BE2C (cell line): ENCODE measurements at places on chromosomes 7 and 10.
A peak's percentile ranks its signal among the peaks of the same experiment; 100 is the strongest.

GRCh38 chr10:118277871-118278270, 64.3 kb downstream of the FAM204A start:
- no peak for DNase-seq

GRCh38 chr7:16650266-16650665, 4.3 kb downstream of the BZW2 start:
- no peak for DNase-seq

- peak; percentile 8 for DNase-seq
These were observed 33.1 kb upstream of the EPC1 start for GRCh38 chr10:32379950-32380551.

DNA sequence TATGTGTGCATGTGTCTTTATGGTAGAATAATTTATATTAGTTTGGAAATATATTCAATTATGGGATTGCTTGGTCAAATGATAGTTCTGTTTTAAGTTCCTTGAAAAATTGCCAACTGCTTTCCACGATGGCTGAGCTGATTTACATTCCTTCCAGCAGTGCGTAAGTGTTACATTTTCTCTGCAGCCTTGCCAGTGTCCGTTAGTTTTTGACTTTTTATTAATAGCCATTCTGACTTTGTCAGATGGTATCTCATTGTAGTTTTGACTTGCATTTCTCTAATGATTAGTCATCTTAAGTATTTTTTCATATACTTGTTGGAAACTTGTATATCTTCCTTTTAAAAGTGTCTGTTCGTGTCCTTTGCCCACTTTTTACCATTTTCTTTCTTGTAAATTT, 434.2 kb upstream of the POT1 start:
- no peak for DNase-seq

DNA sequence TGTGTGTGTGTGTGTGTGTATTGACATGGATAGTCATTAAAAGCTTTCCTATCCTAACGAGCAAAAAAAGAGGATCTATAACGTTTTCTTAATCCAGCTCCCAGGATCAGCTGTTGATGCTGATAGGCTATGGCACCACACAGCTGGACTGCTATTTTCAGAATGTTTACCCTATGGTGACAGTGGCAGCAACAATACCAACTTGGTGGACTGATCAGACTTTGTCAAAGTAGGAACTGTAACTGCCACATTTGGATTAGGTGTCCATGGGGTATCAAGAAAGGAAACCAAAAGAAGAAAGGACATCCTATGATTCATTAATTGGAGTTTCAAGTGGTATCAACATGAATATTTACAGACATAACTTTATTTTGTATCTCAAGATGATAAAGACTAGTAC, 2.7 kb upstream of the CLEC5A start:
- DNase-seq: no peak

DNA sequence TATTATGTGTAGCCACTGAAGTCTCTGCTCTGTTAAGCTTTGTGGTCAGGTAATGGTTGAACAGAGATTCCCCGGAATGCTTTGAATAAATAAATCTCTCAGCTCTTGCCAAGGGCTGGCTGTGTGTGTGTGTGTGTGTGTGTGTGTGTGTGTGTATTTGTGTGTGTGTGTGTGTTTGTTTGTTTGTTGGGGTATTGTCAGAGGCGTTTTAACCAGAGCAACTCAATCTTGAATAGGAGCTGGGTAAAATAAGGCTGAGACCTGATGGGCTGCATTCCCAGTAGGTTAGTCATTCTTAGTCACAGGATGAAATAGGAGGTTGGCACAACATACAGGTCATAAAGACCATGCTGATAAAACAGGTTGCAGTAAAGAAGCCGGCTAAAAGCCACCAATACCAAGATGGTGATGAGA, 256.2 kb upstream of the CACNA2D1 start:
- no peak for DNase-seq

- DNase-seq: no peak
These were observed 1049.9 kb downstream of the REEP3 start for GRCh38 chr10:64571056-64571455.

DNA sequence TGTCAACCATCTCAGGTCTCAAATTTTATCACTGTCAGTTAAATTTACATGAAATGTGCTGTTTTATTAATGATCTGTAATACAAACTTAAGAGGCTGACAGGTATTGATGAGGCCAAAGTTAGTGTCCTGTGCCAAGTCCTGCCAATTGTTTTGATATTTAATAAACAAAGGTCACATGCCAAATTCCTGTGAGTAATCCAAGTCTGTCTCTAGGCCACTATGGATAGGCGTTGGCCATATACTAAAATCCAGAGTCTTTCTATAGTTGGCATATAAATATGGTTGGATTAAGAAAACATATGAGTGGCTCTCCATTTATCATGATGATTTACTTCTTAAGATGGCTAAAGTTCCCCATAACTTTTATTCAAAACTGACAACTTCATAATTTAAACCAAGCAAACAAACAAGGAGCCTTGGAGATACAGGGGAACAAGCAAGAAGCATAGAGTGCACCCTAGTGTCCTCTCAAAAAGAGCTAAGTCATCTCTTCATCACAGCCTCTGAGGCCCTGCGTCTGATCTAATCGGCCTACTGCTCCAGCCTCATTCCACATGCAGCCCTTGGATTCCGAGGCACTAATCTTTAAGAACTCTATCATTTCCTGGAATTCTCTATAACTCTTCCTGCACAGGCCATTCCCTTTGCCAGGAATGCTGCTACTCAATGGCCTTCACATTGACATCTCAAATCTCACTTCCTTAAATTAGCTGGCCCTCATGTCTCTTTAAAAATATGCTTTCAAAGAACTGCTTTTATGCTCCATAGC, 32.7 kb upstream of the NRCAM start:
- no peak for DNase-seq

GRCh38 chr7:35504365-35504764, 190.6 kb downstream of the HERPUD2 start:
- no peak for DNase-seq

DNA sequence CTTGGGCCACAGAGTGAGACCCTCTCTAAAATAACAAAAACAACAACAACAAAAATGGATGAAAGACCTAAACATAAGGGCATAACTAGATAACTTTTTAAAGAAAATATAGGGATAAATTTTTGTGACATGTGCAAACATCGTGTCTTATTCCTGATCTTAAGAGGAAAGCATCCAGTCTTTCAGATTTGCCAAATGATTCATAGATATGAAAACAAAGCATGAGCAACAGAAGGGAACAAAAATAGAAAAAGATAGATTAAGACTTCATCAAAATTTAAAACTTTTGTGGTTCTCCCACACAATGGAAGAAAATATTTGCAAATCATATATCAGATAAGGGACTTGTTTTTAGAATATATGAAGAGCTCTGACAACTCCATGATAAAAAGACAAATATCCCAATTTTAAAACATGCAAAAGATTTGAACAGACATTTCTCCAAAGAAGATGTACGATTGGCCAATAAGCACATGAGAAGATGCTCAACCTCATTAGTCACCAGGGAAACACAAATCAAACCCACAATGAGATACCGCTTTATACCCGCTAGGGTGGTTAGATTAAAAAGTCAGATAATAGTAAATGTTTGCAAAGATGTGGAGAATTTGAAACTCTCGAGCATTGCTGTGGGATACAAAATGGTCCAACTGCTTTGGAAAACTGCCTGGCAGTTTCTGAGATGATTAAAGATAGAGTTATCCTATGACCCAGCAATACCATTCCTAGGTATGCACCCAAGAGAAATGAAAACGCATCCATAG, 20.3 kb downstream of the PPIF start:
- DNase-seq: no peak

DNA sequence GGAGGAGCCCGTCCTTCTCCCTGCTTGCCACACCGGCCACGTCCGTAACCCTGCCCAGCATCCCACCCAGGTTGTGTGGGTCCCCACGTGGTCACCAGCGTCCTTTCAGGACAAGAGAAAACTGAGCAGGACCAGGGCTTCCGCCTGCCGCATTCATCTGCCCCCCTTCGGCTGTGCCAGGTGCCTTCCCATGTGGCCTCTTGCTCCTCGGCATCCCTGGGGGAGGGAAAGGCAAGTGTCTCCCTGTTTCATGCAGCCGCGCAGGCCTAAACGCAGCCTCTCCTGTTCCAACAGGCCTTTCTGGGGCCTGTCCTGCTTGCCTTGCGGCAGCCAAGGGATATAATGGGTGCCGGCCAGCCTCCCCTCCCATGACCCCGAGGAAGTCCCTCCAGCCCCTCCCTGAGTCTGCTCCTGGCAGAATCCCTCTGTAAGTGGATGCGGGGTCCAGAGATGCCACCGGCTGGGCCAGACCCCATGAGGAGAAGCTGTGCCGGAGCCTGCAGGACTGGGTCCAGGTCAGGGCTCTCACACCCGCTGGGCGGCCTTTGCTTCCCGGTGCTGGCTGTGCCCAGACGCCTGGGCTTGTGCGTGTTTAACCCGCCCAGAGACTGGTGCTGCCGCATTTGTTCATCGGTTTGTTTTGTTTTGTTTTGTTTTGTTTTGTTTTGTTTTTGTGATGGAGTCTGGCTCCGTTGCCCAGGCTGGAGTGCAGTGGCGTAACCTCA, 23.1 kb downstream of the SHH start:
- DNase-seq: no peak

DNA sequence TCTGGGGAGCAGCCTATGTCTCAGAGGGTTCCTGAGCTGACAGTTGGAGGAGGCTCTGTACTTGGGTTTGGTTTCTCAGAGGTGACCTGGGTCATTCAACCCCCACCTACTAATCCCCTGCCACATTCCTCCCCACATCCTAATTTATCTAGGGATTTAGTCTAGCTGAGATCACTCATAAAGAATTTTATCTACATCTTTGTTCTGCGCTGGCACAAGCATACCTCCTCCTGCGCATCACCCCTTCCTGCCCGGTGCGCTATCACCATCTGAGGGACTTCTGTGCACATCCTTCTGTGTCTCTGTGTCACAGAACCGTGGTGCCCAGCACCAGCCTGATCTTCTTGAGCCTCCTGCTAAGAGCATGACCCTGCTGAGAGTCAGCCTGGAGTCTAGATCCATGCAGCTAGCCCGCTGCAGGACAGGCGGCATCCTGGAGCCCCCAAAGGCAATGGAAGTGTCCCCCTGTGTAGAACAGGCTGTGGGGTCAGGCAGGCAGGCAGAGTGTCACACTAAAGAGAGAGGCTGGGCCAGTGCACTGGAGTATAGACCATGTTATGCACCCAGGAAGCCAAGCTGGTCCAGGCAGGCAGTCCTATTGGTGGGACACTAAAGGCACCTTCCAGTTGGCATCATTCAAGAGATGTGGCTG, 63.6 kb downstream of the ARHGAP22 start:
- no peak for DNase-seq

DNA sequence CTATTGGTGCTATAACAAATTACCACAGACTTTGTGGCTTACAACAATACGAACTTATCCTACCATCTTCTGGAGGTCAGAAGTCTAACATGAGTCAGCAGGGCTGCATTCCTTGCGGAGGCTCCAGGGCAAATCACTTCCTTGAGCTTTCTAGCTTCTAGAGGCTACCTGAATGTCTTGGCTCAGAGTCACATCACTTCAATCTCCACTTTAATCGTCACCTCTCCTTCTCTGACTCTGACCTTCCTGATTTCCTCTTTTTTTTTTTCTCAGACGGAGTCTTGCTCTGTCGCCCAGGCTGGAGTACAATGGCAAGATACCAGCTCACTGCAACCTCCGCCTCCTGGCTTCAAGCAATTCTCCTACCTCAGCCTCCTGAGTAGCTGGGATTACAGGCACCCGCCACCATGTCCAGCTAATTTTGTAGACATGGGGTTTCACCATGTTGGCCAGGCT, 44.6 kb upstream of the ANAPC16 start:
- no peak for DNase-seq

GRCh38 chr10:61835069-61835945, 66.2 kb upstream of the ARID5B start:
- DNase-seq: peak; percentile 35

- DNase-seq: no peak
These were observed 127.8 kb downstream of the CELF2 start for GRCh38 chr10:11145495-11145855.

DNA sequence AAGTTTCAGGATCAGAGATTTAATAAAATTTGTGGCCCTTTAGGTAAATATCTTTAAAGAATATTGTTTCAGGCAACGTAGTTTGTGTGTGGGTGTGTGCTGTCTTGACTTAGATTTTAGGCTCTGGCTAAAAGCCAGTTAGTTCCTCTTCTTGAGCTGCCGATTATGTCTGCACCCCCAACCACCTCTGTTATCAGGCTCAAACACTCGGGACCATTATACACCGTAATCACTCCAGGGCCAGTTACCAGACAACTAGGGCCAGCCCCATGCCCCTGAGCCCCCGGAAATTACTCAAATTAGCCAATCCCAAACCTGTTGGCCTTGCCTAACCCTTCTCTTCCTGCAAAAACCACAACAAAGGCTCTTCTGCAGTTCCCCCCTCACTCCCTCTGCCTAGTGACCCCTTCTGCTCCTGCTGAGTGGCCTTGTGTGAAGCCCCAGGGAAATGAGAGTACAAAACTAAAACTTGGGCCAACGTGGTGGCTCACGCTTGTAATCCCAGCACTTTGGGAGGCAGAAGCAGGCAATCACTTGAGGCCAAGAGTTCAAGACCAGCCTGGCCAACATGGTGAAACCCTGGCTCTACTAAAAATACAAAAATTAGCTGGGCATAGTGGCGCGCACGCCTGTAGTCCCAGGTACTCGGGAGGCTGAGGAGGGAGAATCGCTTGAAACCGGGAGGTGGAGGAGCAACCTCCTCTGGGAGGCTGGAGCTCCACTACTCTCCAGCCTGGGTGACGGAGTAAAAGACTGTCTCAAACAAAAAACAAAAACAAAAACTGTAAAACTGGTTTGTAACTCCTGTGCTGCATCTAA, 9.2 kb upstream of the HNRNPF start:
- DNase-seq: no peak
